Stimulated activated CD4-positive, alpha-beta T cell treated with anti-CD3 and anti-CD28 coated beads, Interleukin-1b, Interleukin-23, amount 100 ng/mL, for 1 hour (primary cell): ENCODE measurements at places on chromosomes 4 and X.

- peak; percentile 42 for DNase-seq
Observed at GRCh38 chr4:81466841-81467671, 4.7 kb downstream of the RASGEF1B start.

DNA sequence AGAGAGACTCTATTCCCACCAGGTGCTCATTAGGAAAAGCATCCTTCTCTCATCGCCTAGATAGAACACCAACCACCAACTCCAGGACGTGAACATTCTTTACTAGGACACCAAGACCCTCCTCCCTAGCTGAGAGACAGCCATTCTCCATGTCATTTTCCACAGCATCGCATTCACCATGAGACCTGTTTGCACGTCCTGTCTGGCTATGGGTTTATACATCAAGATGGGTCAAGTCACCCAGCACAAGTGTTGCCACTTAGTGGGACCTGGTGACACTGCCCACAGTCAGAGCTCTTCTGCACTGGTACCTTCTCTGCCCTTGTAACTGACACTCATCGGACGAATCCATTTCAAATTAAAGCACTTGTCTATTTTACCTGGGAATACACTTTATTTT, 17.5 kb downstream of the LRP2BP start:
- DNase-seq: no peak

- DNase-seq: no peak
Observed at GRCh38 chr4:172152284-172152683, 339.1 kb downstream of the GALNTL6 start.

- no peak for DNase-seq
Observed at GRCh38 chrX:18886005-18886343, 97.9 kb downstream of the PHKA2 start.

DNA sequence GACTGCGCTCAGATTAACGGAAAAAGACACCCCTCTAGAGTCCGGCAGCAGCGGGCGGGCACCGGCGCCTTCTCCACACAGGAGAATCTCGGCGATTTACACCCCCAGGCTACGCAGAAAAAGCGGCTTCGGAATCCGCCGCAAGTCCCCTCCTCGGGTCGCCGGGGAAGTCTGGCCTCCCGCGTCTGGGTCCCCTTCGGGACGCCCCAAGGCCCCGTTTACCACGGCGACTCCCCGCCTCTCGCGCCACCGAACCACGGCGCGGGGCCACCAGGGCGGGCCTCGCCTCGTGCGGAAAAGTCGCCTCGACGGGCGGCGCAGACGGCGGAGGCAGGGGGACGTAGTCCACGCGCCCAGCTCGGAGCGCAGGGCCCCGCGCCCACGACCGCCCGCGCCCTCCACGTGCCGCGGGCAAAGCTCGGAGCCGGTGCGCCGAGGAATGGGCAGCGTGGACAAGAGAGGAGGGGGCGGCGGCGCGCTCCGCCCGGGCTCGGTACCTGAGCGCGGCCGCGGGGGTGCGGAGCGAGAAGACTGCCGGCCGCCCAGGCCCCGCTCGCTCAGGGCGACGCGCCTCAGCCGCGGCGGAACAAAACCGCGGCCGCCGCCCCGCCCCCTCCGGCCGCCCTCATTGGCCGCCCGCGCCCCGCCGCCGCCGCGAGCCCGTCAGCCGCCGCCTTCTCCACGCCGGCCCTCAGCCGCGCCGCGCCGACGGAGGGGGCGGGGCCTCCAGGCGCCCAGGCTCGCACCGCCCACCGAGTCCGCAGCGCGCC, at the start of gene FAM53A:
FAM53A (minus strand) TSS at position 578 of the 770 bp plus-strand sequence. CDS start 15,572 bp downstream, outside the sequence.
- peak; percentile 86 for DNase-seq
